ENCODE measurements at places on chromosomes 12 and 14.

GRCh38 chr12:99121546-99121945, 476.5 kb downstream of the APAF1 start:
- DNase-seq = no peak

GRCh38 chr14:54798465-54799124, 104.0 kb downstream of the GCH1 start:
- no peak for DNase-seq

- peak; percentile 30 for DNase-seq
These were observed 759 bp upstream of the KLC1 start for GRCh38 chr14:103628221-103628683.

DNA sequence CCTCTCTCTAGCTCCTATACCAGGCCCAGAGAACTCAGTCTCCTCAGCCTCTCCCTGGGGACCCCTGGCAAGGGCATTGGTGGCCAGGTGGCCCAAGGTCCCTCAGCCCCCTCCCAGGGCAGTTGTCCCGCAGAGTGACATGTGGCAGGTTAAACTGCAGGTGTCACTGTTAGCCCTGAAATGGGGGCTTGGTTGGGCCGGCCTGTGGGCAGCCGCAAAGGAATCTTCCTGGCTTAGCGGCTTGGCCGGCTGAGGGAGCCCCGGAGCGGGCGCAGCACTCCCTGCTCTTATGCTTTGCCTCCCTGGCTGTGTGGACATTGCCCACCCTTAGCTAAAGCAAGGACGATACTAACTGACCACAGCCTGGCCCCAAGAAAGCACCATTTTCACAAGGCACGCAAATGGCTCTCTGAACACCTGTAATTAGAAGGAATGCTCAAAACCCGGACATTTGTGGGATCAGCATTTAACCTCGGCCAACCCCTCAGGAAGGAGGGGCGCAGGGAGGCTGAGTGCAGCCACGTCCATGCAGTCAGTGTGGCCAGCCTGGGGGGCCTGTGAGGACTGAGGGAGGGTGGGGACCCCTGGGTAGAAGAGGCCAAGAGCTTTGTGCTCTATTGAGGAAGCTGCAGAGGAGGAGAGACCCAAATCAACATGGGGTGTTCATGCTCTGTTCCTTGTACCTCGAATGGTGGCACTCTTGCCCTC, 82.2 kb downstream of the PAPOLA start:
- peak; percentile 90 for DNase-seq

DNA sequence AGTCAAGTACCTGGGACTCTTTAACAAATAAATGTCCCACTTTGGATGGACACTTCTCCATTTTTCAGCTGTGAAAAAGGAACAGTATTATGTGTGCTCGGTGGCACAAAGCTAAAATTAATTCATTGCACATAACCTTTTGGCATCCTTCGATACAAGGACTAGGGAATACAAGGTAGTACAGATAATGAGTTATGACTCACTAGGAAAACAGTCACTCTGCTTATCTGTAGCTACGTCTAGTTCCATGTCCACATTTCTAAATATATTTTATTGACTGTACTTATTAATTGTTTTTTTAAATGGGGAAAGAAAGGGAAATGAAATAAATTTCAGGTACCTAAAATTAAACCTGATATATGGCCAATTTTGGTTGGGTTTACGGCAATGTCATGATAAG, 35.2 kb upstream of the RIC8B start:
- DNase-seq = no peak

GRCh38 chr12:53208877-53209463, 1.9 kb upstream of the ITGB7 start:
- DNase-seq = no peak

GRCh38 chr12:23423097-23423687, 526.3 kb downstream of the SOX5 start:
- no peak for DNase-seq

All from NCI-H526 (cell line).